ENCODE measurements at places on chromosomes 6 and 20.

DNA sequence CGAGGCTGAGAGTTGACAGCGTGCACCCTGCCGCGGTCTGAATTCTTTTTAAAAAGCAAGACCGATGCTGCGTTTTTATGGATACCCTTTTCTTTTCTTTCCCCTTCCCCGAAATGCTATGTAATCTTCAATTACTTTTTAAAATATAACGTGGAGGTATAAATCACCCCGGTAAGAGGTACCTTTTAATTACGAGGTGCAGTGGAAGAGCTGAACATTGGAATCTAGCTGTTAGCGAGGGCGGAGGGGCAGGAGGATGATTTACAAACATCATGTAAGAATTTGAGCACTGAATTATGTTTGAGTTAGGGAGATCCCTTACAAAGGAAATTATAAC, 1.2 kb downstream of the EYA2 start:
- DNase-seq = no peak
- no peak overlapping the region for H3K4me3 ChIP-seq
- peaks cover 57% of the 10 kb centered on the region for H3K27me3 ChIP-seq

GRCh38 chr6:11187301-11187700, 45.2 kb downstream of the NEDD9 start:
- DNase-seq = no peak
- no peak overlapping the region for H3K4me3 ChIP-seq
- H3K27me3 ChIP-seq = no peaks in the 10 kb centered on the region

DNA sequence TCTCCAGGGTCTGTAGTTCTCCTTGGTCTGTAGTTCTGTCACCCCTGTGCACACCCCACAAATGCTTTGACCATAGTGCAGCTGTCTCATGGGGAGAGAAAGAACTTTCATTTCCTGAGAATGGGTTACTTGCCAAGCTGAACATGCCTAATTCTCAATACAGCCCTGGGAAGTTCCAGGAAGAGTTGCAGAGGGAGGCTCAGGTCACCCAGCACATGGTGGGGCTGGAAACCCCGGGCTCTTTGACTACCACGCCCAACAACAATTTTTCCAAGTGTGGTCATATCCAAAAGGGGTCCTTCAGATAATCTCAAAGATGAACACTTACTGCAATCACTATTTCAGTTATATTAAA, 2.2 kb upstream of the PTPRA start:
- peaks cover 6% of the 10 kb centered on the region for H3K36me3 ChIP-seq
- peaks cover 60% of the 10 kb centered on the region for H3K4me1 ChIP-seq
- peaks cover 5% of the 10 kb centered on the region for H3K27me3 ChIP-seq
- no peak overlapping the region for H3K27ac ChIP-seq
- no peak for DNase-seq

GRCh38 chr6:14317387-14317970, 199.9 kb downstream of the CD83 start:
- no peak for DNase-seq
- H3K27ac ChIP-seq = peak overlapping the region; percentile 99
- no peaks in the 10 kb centered on the region for H3K27me3 ChIP-seq
- peaks cover 8% of the 10 kb centered on the region for H3K36me3 ChIP-seq
- no peak overlapping the region for H3K4me3 ChIP-seq

DNA sequence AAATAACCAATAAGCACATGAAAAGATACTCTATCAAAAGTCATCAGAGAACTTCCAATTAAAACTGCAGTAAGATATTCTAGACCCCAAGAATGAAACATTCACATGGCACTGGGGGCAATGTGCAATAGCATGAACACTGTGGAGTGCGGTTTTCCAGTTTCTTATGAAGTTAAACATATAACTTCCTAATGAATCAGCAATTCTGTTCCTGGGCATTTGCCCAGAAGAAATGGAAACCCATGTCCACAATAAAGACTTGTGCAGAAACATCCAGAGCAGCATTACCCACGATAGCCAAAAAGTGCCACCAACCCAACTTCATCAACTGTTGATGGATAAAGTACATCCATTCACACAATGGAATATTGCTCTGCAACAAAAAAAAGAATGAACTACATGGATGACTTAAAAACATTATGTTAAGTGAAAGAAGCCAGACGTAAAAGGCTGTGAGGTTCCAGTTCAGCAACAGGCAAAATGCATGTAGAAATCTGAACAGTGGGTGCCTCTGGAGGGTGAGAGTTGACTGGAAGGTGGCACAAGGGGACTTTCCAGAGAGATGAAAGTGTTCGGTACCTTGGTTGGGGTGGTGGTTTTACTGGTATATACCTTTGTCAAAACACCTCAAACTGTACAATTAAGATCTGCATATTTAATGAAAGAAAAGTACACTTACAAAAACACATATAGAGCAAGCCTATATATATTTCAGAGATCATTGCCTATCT, 207.2 kb upstream of the ECI2 start:
- no peak for DNase-seq
- no peak overlapping the region for H3K27ac ChIP-seq
- H3K4me3 ChIP-seq = no peak overlapping the region
- H3K4me1 ChIP-seq = peaks cover 7% of the 10 kb centered on the region

- H3K36me3 ChIP-seq = no peaks in the 10 kb centered on the region
- H3K4me3 ChIP-seq = no peak overlapping the region
- H3K4me1 ChIP-seq = peaks cover 49% of the 10 kb centered on the region
- no peaks in the 10 kb centered on the region for H3K27me3 ChIP-seq
- no peak for DNase-seq
Observed at GRCh38 chr20:46553926-46554325, 3.5 kb upstream of the OCSTAMP start.

GRCh38 chr6:150452428-150453243, 83.8 kb downstream of the IYD start:
- no peak overlapping the region for H3K4me3 ChIP-seq
- no peaks in the 10 kb centered on the region for H3K36me3 ChIP-seq

- no peaks in the 10 kb centered on the region for H3K4me1 ChIP-seq
- no peak overlapping the region for H3K4me3 ChIP-seq
- H3K27me3 ChIP-seq = peaks cover 5% of the 10 kb centered on the region
Observed at GRCh38 chr6:106069478-106069877, 16.7 kb upstream of the PRDM1 start.

- DNase-seq = no peak
- H3K27me3 ChIP-seq = peaks cover 14% of the 10 kb centered on the region
- no peak overlapping the region for H3K27ac ChIP-seq
- no peaks in the 10 kb centered on the region for H3K4me1 ChIP-seq
Observed at GRCh38 chr6:44678252-44678935, 290.9 kb downstream of the CDC5L start.

- no peak for DNase-seq
- H3K36me3 ChIP-seq = no peaks in the 10 kb centered on the region
- no peaks in the 10 kb centered on the region for H3K4me1 ChIP-seq
- H3K27ac ChIP-seq = no peak overlapping the region
- H3K27me3 ChIP-seq = peaks cover 41% of the 10 kb centered on the region
Observed at GRCh38 chr20:23032056-23032749, 2.9 kb upstream of the SSTR4 start.
